ENCODE measurements at places on chromosomes 1 and 21.

- no peak for DNase-seq
Observed at GRCh38 chr1:59128784-59129227, 168.1 kb upstream of the FGGY start.

GRCh38 chr1:205275133-205275532 is 46.4 kb downstream of the NUAK2 start:
- DNase-seq, result peak; percentile 58

DNA sequence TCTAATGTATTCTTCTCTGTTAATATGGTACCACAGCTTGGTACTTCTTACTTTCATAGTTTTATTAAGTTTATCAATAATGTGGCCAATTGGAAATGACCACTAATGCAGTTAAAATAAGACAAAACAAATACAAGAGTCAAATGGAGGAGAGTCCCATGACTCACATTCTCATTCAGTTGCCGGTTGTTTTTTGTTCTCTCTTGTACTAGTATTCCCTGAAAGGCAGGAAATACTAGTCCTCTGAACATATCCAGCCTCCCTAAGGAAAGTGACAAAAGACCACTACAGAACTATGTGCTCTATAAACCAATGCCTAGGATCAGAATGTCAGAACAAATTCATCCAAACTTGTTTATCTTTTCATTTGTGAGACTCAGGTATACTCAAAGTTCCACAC is 165.2 kb upstream of the SAMSN1 start:
- no peak for DNase-seq

- peak; percentile 70 for DNase-seq
Observed at GRCh38 chr1:121458291-121459048, 273.7 kb downstream of the SRGAP2C start.

DNA sequence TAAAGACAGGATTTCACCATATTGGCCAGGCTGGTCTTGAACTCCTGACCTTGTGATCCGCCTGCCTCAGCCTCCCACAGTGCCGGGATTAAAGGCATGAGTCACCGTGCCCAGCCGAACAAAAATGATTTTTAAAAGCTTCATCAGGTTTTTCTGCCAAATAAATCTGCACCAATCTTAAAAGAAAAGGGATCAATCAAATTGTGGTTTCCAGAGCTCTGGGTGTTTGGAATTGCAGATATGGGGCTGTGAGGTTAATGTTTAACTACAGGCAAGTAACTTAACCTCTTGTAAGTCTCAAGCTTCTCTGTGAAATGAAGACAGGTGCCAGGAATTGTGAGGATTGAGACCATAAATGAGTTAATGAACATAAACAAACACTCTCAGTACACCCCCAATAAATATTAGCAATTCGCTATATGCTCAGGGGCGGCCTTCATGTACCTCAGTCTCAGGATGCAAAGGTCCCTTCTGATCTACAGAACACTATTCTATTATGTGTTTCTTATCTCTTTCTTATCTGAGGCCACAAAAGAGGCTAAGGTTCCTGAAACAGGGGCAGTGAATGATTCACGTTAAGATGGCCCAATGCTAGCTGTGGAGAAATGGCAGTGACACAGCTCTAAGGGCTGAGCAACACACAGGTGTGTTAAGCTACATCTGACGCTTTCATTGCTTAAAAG is 7.1 kb upstream of the GNPAT start:
- no peak for DNase-seq

DNA sequence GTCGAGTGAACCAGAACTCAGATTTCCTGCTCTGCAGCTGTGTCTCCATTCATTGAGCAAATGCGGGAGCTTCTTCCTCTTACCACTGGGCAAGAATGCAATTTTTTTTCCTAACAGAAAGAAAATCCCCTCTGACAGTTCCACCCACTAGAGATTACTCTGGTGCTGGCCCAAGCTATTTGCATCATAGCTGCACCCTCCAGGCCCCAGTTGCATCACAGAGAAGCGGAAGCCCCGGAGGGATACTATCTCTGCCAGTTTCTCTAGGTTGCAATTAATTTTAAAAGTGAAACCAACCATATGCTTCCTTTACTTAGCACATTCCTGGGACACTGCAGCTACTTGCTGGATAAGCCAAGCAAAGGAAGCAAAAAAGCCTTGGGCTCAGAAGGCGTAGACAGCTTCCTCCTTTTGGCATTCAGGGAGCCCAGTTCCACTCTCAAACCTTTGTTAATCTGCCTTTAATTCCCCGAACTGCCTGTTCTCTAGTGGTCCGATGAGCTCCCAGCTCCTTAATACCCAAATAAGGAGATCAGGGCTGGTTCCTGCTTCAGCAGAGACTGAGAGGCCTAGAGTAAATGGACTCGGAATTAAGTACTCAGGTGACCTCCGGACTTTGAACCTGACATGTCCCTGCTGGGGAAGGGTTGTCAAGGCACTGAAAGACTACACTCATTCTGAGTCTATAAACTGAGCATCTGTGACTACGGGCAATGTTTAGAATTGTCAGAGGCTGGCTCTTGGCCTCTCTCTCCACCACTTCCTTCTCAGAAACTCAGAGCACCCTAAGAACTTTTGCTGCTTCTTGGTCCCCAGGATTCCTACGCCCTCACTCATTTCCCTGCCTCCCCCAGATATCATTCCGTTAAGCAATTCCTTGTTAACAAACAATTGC is 72.5 kb upstream of the TNFSF18 start:
- DNase-seq, result peak; percentile 65

DNA sequence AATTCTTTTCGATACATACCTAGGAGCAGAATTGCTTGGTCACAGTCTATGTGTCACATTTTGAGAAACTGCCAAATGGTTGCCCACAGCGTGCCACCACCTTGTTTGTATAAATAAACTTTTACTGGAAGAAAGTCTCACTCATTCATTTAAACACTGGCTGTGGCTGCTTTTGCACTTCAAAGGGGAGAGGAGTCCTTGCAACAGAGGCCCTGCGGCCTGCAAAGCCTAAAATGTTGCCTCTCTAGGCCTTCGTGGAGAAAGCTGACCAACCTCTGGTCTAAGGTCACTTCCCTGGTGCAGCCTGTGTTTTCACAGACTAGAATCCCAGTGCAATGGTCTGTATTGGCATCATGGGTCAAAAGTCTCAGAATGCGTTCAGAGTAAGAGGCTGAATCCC is 8.3 kb downstream of the RIPK4 start:
- no peak for DNase-seq

- no peak for DNase-seq
Observed at GRCh38 chr1:8455700-8456307, 137.9 kb downstream of the SLC45A1 start.

DNA sequence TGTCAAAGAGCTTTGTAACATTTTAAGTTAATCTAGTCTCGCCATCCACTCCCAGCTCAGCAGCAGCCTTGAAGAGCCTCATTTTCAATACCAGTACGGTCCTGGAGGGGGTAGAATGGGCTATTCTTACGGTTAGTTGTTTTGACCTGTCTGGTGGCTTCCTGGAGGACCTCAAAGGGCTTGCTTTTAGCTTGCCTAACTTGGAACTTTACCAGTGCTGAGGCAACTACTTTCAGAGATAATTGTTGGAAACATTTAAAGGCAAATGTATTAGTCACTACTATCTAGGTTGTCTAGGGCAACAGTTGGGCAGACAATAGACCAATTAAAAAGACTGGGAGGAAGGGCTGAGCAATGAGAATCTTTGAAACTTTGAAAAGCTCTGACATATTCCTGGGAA is 56.0 kb downstream of the TTLL7 start:
- no peak for DNase-seq

- no peak for DNase-seq
Observed at GRCh38 chr1:204683284-204684205, 2.0 kb downstream of the LRRN2 start.

GRCh38 chr1:216028631-216029030 is 394.6 kb downstream of the USH2A start:
- DNase-seq, result no peak

DNA sequence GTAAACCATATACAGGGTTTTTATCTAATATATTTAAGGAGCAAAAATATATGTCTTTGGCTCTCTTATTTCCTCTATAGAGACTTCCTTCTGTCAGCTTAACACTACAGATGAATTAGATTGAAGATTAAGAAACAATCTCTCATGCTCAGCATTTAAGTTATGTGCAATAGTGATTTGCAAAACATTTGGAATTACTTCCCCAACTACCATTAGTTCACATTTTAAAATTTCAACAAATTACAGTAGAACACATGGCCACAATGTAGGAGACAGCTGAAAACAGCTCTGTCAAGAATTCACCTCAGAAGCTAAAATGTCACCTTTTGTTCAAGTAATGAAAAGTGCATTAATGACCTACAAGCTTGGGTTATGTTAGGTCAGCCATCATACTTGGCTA is 177.9 kb downstream of the EIF4G3 start:
- no peak for DNase-seq

GRCh38 chr1:229792012-229792975 is 166.2 kb downstream of the URB2 start:
- no peak for DNase-seq

DNA sequence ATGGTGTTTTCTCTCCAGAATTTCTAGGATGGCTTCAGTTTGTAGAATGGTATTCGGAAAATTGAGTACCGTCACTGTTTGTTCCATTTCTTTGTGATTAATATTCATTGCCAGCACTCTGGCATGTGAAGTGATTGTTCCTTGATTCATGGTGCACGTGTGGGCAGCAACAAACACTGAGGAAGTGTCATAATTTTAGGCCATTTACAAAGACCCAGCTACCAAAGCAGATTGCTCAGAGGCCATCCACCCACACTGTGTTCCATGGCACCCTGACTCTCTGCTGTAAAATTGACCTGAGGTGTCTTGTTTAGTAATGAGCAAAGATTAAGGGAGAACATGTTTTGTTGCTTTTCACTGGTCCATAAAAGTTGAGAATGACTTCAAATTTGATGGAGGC is 250.9 kb upstream of the FMN2 start:
- DNase-seq, result no peak

GRCh38 chr1:186207391-186208085 is 167.5 kb downstream of the TPR start:
- no peak for DNase-seq

DNA sequence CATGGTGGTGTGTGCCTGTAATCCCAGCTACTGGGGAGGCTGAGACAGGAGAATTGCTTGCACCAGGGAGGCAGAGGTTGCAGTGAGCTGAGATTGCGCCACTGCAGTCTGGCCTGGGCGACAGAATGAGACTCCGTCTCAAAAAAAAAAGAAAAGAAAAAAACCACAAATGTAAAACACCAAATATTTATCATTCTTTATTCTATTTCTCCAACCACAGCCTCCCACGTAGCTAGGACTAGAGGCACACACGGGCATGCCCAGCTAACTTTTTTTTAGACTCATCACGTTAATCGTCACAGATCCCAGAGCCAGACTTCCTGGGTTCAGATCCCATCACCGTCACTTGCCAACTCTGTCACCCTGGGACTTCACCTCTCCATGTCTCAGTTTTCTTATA is 13.5 kb downstream of the DNAJC16 start:
- no peak for DNase-seq

- no peak for DNase-seq
Observed at GRCh38 chr1:172266528-172267174, 153.8 kb upstream of the C1orf105 start.

DNA sequence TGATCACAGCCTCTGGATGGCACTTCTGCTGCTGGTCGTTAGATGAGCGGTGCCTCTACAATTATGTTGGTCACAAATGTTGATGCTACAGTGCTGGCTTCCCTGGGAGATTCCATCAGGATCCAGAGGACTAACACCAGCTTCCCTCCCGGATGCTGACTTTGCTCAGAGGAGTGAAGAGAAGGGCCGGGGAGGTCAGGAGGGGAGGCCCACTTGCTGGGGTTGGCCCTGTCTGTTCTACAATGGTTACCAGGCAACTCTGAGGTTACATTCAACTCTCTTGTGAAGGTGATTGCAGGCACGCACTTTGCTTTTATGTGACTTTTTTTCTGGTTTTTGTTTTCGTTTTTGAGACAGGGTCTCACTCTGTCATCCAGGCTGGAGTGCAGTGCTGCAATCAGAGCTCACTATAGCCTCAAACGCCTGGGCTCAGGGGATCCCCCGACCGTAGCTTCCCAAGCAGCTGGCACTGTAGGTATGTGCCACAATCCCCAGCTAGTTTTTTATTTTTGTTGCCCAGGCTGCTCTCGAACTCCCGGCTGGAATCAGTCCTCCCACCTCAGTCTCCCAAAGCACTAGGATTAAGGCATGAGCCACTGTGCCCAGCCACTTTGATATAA is 112.5 kb downstream of the ADSS2 start:
- no peak for DNase-seq

DNA sequence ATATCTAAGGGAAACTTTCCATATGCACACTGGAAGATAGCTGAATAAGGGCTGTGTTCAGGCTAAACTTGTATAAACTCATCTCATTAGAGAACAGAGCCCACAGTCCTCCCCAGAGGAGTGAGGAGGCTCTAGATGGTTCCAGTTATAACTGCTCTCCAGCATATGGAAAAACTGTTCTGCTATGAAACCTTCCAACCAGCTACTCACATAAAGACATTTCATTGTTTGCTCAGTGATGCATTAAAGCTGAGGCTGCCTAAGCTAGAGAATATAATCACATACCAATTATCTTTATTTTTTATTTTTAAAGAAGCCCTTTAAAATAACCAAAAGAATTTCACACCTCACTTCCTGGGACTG is 13.3 kb downstream of the AHCYL1 start:
- DNase-seq, result no peak

DNA sequence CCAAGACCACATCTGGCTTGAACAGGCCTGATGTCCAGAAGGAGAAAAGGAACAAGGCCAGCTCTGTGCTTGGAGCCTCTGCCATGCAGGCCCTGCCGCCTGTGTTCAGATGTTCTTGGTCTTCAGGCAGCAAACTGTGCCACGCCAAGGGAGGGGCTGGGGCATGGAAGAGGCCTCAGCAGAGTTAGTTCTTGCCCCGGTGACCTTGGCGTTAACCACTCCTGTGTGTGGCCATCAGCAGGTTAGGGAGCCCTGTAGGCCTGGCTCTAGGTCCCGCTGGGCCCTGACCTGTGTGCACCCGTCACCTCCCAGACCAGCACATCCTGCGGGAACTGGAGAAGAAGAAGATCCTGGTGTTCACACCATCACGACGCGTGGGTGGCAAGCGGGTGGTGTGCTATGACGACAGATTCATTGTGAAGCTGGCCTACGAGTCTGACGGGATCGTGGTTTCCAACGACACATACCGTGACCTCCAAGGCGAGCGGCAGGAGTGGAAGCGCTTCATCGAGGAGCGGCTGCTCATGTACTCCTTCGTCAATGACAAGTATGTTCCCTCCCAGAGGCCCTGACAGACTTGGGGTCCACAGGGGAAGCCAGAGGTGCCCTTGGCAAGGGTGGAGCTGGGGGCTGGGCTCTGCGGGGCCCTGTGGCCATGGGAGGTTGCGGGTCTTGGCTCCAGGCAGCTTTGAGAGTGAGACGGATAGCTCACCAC is 7.1 kb downstream of the ZC3H12A start:
- peak; percentile 4 for DNase-seq

GRCh38 chr1:92030656-92031107 is 897 bp downstream of the EPHX4 start:
- DNase-seq, result no peak

DNA sequence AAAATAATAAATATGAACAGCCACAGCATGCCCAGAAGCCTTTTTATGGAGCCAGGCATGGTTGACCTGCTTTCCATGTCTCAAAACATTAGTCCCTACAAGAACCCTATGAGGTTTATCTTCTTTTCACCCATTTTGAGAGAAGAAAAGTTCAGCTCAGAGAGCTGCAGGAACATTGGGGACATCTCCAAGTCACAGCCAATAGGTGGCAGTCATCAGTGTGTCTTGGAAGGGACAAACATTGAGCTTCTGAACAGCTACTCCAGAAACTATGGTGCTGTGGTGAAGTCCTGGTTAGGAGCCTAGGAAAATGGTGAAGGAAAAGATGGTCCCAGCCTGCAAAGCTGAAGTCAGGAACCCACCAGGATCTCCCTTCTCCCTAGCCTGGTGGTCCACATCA is 73.6 kb downstream of the JMJD4 start:
- no peak for DNase-seq

Data from CD4-positive, alpha-beta T cell (primary cell).